ENCODE measurements at places on chromosomes 7 and 10. TPM values are rescaled to one million over a fixed set of nuclear protein-coding genes. Genes with fewer than 3 reads are reported as not detected.
A peak's percentile ranks its signal among the peaks of the same experiment; 100 is the strongest.

ACSL5 gene
- 12.3 TPM for total RNA-seq

IGFBP3 gene
- total RNA-seq, result 280 TPM

GRCh38 chr7:3980300-3980643 lies 679.2 kb downstream of the SDK1 start:
- H3K4me1 ChIP-seq, result no peaks in the 10 kb centered on the region
- no peak for DNase-seq

CALML5 gene
- total RNA-seq, result not detected

DNA sequence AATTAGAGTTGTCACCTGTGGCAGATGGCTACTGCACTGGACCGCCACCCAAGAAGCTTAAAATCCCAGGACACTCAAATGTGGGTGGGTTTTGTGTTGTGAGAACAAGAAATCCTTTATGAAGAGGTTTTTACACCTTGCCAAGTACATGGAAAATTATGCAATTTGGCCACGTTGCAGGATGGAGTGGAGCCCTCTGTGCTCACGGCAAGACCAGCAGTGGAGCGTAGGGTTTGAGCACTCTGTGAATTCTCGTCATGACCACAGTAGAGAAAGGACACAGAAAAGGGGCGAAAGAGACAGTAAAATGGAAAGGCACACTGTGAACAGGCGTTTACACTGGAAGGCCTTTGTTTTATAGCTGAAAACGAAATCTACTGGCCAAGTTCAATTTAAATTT lies 222.6 kb downstream of the ADARB2 start:
- DNase-seq, result peak; percentile 50
- H3K4me1 ChIP-seq, result no peaks in the 10 kb centered on the region
- no peaks in the 10 kb centered on the region for H3K27me3 ChIP-seq
- no peak overlapping the region for H3K4me3 ChIP-seq
- H3K36me3 ChIP-seq, result no peaks in the 10 kb centered on the region
- no peak overlapping the region for H3K27ac ChIP-seq
